Non-pigmented ciliary epithelial cell (primary cell): ENCODE measurements at places on chromosomes 4 and X.
A peak's percentile ranks its signal among the peaks of the same experiment; 100 is the strongest.

- DNase-seq, result peak; percentile 5
Measured at GRCh38 chr4:24211856-24212255, 322.0 kb upstream of the PPARGC1A start.

DNA sequence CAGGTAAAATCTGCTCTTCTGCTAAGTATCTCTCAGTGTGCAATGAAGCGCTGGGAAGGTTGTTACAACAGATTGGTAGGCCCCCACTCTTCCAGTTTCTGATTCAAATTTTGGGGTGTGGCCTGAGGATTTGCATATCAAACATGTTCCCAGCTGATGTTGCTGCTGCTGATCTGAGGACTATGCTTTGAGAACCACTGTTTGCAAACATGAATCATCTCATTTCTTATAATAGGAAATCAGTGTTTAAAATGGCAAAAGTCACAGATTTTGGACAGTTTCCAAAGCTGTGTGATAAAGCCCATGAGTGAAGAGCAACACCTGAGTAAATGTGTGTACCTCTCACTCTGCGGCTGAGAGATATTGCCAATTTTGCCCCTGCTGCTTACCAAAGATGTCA is 36.2 kb upstream of the NDNF start:
- DNase-seq, result no peak

GRCh38 chr4:142840516-142841123 is 5.5 kb downstream of the INPP4B start:
- no peak for DNase-seq

GRCh38 chrX:134737061-134737460 is 78.8 kb upstream of the PLAC1 start:
- DNase-seq, result no peak

- no peak for DNase-seq
Measured at GRCh38 chrX:21176921-21177571, 197.2 kb upstream of the CNKSR2 start.

DNA sequence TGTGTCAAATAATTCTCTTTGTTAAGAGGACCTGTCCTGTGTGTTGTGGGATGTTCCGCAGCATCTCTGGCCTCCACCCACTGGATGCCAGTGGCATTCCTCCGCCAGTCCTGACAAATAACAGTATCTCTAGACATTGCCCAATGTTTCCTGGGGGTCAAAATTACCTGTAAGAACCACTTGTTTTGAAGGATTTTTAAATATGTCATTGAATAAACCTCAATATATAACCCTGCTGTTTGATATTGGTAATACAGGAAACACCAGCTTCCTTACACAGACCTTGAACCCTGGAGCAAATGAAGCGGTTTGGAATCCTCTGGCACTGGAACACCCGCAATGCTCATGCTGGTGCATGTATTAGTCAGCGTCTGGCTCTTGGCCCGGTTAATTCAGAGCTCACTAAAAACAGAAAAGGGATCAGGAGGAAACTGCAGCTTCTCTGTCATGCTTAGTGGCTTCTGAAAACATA is 101.3 kb downstream of the TBL1X start:
- DNase-seq, result peak; percentile 55

- DNase-seq, result no peak
Measured at GRCh38 chr4:600850-601515, 24.4 kb upstream of the PDE6B start.

GRCh38 chr4:98260047-98260578 is 1.1 kb upstream of the RAP1GDS1 start:
- DNase-seq, result no peak

DNA sequence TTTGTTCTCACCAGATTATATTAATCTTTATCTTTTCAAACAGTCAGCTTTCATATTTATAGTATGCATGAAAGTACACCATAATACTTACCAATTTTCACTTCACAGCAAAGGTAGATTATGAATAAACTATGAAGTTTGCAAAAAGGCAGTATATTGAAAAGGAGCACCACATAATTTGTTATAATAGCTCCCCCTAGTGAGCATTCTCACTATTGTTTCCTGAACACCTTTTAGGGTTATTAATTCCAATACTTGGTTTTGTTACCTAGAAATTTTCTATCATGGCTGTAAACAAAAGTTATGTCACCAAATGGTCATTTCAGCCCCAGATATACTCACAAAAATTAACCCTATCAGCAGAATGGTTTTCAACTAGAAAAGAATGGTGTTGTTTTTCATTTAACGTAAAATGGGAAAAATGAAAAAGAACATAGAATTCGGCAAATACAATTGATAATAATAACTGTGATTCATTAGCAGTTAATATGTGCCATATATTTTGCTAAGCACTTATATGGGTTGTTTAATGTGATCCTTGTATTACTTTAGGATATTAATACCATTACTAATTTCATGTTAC is 30.2 kb upstream of the NKX6-1 start:
- DNase-seq, result no peak
